ENCODE measurements at places on chromosomes 2 and 18. TPM values are rescaled to one million over a fixed set of nuclear protein-coding genes. Genes with fewer than 3 reads are reported as not detected.

DNA sequence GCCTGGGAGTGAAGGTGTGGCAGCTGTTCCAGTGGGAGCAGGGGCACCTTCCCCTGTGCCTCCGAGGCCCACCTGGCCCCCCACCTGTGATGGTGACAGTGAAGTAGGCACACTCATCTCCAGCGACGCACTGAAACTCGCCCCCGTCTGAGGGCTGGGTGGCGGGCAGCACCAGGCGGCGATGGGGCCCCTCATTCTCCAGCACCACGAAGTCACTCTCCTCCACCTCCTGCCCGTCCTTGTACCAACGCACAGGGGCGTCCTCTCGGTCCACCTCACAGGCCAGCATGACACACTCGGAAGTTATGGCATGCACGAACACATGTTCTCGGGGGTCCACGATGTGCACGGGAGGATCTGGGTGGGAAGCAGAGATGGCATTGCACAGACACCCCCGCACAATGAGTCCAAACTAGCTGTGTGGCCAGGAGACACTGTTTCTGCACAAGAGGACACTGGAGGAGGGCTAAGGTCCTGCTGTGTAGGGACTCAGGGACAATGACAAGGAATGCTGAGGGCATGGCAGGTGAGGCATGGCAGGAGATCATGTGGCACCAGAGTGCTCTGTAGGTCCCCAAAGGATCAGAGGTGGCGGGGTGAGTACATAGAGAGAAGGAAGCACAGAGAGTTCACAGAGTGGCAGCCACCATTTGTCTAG, 7.9 kb downstream of the OBSL1 start:
- no peak for DNase-seq

CLHC1 gene
- 35.4 TPM for total RNA-seq

DNA sequence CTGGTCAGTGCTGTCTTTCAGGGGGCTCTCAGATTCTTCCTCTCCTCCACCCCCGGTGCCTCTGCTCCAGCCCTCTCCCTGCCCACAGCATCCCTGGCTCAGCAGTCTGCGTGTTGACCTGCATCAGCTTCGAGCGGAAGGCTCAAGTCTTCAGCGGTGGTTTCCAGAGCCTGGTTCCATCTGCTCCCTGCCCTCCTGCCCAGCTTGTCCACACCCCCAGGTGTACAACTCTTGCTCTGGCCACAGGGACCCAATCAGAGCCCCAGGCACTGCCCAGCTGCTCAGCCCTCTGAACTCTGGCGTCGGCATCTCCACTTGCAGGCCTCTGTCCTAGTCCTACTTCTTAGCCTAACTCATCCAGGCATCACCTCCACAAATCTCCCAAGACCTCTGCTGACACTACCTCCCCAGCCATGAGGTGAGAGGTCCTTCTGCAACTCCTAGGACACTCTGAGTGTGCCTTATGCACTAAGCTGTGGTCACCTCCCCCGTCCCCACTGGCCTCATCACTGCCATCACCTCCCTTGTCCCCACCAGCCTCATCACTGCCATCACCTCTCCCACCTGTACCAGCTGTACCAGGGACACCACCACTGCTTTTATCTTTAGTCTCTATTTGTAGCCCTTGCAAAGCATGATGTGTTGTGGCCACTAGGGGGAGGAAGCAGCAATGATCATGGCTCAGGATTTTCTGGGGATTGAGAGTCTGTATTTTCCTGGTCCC, 60.9 kb downstream of the EDAR start:
- DNase-seq: peak; percentile 75

ASXL3 gene
- total RNA-seq: not detected

DNA sequence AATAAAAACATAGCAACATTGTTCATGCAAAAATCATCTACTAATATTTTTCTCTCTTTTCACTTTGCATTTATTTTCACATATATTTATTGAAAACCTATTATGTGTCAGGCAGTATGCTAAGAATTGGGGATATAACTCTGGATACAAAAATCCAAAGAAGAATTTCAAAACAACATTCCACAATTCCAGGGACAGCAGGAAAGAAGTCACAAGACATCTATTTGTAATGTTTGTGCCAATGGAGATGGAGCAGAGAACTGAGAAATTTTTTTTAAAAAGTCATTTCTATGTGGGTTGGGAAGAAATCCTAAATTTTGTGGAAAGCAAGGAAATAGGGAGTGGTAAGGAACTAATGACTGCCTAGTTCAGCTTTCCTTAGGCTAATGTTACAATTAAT, 128.6 kb upstream of the TLK1 start:
- no peak for DNase-seq

DNA sequence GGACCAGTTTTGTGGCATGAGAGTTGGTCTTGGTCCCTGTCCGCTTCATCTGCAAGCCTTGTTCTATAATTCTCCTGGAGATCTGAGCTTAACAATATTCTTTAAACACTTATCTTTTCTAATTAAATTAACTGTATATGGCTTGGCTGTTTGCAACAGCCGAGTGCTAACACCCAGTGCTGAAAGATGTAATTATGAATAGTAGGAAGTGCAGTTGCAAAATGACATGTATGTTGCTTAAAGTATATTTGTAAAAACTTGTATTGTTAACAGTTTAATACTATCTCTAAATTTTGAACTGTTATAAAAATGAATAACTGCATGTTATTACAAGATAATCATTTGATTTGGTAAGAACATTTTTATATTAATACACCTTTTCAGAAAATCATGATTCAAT, 45.1 kb downstream of the CCDC102B start:
- no peak for DNase-seq

BMP10 gene
- total RNA-seq: not detected

- DNase-seq: peak; percentile 99
Measured at GRCh38 chr2:9897331-9897737, 54.1 kb downstream of the TAF1B start.

DNA sequence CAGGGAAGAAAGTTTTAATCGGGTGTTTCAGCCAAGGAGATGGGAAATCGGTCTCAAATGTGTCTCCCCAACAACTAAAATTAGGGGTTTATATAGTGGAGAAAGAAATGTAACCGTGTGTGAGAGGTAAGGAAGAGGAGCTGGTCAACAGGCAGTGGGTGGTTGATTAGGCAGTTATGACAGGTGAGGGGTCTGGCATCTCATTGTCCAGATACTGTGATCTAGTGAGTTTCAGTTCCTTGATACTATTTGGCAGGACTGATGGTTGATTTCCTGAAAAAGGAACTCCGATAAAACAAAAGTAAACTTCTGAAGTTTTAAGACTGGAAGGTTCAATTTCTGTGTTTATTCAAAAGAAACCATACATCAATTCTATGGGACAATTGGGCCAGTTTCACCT, 197.9 kb downstream of the LPIN1 start:
- no peak for DNase-seq

GAL3ST2 gene
- 0.37 TPM for total RNA-seq

DNA sequence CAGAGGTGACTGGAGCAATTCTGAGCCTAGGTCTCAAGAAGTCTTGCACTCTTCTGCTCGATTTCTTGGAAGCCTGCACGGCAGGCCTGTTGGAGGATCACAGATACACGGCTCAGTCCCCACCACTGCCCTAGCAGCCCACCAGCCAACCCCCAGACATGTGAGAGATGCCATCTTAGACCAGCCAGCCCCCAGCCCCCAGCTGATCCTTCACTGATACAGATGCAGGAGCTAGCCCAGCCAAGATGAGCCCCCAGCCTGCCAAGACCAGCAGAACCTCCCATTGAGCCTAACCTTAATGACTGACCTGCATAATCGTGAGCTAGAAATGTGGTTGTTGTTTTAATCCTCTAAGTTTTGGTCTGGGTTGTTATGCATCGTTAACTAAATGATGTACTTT, 47.5 kb downstream of the INHBB start:
- DNase-seq: no peak

DNA sequence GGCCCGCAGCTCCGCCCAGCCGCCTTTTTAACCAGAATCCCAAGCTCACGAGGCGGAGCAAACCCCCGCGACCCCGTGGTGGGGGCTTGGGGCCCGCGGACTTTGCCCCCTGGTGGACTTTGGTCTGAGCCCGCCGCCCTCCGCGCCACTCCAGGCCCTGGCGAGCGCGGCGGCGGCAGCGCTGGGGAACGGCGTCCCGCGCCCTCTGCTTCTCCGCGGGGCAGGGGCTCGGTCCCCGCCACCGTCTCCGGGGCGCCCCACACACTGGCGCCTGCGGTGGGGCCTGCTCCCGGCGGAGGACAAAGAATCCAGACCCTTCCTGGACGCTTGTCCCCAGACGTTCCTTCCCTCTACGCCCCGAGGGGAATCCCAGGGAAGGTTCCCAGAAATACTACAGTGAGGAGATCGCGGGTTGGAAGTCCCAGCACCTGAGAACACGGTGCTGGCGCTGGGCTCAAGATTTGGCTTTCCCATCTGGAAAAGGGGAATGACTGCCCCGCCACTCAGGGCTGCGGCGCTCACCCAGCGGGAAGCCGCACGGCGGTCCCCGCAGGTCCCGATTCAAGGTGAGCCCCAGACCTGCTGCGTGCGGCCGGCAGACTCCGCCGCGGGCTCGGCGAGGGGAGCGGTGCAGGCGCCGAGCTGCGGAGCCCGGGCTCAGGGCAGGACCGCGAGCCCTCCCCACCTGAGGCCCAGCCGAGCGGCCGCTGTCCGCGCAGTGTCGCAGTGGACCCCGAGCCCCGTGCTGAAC, at the start of gene HAAO:
Gene HAAO (minus strand): TSS at position 1 of the 751 bp plus-strand sequence. CDS start 47 bp downstream, outside the sequence.
- no peak for DNase-seq

- DNase-seq: no peak
Measured at GRCh38 chr2:42087137-42087856, 39.5 kb downstream of the PKDCC start.

TACR1 gene
- total RNA-seq: not detected

MRO gene
- total RNA-seq: not detected

DNA sequence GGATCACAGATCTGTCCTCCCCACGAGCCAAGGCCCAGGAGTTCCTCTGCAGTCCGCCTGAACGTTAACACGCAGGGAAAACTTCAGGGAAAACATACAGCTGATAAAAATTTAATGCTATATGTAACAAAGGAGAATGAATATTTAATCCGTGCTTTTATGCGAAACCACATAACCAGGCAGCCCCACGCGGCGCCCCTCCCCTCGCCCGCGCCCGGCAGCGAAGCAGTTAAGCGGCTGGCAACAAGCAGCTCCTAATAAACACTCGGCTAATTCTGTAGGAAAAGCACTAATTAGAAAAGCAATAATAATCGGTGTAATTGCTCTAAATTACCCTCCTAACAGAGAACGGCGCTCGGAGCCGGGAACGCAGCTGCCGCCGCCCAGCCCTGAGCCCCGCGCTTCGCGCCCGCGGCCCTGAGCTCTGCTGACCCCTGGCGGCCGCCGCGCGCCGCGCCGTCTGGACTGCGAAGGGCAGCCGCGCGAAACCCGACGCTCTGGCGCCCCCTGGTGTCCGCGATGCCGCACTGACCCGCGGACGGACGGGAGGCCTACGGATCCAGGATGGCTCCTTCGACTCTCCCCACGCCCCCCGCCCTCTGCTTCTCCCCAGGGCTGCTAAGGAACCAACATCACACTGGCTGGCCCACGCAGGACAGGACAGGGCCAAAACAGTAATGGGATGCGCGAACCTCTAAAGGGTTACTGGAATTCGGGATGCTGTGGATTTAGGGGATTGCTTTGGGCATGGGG, 181.4 kb downstream of the SMAD2 start:
- DNase-seq: peak; percentile 60

DNA sequence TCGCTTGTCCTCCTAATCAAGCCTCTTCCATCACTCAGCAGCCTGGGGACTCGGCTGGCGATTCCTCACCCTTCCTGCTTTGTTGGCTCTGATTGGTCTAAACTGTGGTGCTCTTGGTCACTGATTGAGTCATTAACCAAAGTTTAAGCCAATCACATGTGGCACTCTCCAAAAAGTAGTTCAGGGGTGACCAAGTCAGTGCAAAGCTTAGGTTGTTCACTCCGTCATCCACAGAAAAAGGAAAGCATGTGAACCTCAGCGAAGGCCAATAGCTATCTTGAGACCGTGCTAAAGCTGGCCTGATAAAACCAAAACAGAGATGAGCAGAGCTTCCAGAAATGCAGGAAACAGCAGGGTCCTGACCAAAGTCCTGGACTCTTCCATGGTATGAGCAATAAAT, 4.9 kb downstream of the ALPK2 start:
- DNase-seq: no peak

- no peak for DNase-seq
Measured at GRCh38 chr2:147288131-147288530, 556.7 kb upstream of the ACVR2A start.

ACVR1C gene
- 0.12 TPM for total RNA-seq

NLRC4 gene
- total RNA-seq: 0.27 TPM

DNA sequence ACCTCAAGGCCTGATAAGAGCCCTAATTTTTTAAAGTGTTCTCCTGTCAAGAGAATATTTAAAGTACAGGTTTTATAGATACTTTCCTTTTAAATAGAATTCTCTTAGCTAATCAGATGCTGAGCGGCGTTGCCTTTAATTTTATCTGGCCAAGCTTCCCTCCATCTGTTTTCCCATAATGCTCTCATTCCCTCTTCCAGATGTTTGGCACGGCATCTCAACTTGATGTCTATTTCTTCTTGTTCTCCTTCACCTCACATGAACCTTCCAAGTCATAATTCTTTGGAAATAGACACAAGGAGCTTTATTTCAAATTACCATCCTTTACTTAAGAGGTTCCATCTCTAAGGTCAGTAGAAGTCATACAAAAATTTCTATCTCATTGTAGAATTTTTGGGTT, 76.1 kb upstream of the CPO start:
- DNase-seq: no peak

DNA sequence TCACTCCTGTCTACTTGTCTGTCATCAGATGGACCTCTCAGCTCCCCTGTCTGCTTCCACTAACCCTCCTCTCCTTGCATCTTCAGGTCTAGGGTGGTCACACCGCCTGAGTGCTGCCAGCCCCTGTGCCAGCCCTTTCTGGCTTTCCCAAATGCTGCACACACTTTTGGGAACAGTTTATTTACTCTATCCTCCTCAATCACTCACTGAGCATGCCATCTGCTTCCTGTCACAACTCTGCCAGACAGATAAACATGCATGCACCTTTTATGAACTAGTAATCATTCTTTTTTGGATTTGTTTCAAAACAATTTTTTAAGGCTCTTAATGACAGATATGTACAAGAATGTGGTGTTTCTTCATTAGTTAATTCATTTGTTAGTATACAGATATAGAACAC, 56.3 kb upstream of the CCDC195 start:
- DNase-seq: no peak

VWC2L gene
- total RNA-seq: not detected

SERPINB10 gene
- not detected for total RNA-seq
